ENCODE measurements at places on chromosomes 13 and 19. TPM values are rescaled to one million over a fixed set of nuclear protein-coding genes. Genes with fewer than 3 reads are reported as not detected.

GRCh38 chr13:42333613-42334328 is 61.8 kb downstream of the AKAP11 start:
- no peak for DNase-seq

- no peak for DNase-seq
Measured at GRCh38 chr19:8705742-8706141, 7.1 kb upstream of the ACTL9 start.

DNA sequence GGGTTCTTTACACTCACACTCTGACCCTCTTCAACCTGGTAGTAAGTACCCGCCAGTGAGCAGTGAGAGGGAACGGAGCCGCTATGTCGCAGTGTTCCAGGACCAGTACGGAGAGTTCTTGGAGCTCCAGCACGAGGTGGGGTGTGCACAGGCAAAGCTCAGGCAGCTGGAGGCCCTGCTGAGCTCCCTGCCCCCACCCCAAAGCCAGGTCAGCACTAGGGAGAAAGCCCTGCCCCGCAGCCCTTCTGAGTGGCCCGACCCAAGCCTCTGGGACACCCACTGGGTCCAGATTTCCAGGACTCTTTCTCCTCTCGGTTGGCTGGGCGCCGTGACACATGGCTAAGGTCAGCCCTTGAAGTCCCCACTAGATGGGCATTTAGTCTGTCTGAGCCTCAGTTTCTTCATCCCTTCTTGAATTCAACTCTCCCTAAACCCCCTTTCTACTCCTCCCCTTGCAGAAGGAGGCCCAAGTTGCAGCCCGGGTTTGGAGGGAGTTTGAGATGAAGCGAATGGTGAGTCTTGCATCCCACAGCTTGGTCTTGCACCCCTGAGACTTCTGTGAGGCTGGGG is 1.9 kb downstream of the OCEL1 start:
- DNase-seq = no peak

Gene PGLYRP1
- 0.32 TPM for total RNA-seq

- no peak for DNase-seq
Measured at GRCh38 chr19:49499030-49499670, 2.9 kb downstream of the RPS11 start.

Gene COMP
- total RNA-seq = 6.5 TPM

DNA sequence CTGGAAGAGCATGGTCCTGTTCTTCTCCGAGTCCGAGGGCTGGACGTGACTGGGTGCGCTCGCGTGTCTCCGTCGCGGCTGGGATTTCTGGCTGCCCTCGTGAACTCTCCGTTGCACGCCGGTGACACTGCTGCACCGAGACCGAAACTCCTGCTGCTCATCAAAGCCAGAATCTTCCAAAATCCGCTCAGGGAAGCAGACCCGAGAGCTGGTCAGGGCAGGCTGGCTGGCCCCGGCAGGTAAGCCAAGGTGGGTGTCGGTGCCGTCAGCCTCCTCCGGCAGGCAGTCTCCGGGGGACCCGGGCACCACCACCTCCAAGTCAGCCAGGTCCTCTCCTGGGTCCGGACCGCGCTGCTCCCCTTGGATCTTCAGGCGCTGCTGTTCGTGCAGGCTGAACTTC is 119.9 kb downstream of the TBC1D4 start:
- DNase-seq = no peak

- DNase-seq = no peak
Measured at GRCh38 chr13:77177646-77178045, 149.2 kb downstream of the MYCBP2 start.
